ENCODE measurements at places on chromosomes 7 and 10. TPM values are rescaled to one million over a fixed set of nuclear protein-coding genes. Genes with fewer than 3 reads are reported as not detected.

DNA sequence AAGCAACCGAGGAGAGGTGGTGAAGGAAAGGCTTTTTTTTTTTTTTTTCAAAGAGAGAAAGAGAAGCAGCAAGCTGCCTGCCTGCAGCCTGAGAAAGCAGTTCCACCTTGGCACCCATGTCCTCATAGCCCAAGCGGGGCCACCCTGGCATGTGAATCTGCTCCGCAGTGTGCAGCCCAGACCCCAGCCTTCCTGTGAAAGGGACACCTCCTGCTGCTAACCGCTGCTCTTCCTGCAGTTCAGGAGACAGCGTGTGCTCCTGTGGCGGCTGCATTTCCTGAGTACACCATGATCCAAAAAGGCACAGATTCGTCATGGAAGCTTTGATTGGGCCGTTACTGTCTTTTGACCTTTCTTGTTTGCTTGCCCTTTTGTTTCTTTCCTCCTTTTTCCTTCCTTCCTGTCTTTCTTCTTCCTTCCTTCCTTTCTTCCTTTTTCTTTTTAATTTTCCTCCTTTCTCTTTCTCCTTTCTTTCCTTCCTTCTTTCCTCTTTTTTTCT, 38.1 kb downstream of the IKZF1 start:
- peak; percentile 35 for DNase-seq

DNA sequence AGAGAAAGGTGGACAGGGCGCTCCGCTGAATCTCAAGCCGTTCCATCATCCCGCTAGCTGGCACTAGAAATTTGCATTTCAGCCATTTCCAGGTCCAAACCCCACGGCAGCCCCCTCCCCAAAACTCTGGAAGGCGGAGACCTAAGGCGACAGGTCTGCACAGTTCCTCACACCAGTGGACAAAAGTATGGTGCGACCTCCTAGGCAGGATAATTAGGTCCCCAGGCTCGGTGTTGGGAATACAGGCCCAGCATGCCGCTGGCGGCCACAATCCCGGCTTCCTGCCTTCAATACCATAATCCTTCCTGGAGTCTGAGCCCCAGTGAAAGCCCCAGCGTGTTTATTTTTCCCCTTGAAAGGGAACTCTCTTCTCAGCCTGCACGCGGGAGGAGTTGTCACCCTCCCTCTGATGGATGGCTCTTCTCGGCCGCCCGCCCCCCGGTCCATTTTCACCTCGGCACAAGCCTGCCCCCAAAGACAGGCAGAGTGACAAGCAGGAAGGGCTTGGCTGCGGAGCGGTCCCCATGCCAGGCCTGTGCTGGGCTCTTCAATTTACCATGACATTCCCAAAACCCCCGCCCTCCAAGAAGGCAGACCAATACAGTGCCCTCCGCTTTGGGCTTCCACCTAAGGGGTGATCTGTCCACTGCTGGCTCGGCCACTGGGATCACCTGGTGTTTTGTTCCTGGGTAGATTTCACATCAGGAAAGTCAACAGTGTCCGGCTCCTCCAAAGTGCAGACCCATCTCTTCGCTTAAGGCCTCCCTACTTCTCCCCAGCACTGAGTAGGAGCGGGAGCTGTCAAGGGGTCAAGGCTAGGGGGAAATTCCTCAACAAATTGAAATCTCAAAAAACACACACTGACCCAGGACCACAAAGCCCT, 2.2 kb downstream of the FGFR2 start:
- no peak for DNase-seq

DNA sequence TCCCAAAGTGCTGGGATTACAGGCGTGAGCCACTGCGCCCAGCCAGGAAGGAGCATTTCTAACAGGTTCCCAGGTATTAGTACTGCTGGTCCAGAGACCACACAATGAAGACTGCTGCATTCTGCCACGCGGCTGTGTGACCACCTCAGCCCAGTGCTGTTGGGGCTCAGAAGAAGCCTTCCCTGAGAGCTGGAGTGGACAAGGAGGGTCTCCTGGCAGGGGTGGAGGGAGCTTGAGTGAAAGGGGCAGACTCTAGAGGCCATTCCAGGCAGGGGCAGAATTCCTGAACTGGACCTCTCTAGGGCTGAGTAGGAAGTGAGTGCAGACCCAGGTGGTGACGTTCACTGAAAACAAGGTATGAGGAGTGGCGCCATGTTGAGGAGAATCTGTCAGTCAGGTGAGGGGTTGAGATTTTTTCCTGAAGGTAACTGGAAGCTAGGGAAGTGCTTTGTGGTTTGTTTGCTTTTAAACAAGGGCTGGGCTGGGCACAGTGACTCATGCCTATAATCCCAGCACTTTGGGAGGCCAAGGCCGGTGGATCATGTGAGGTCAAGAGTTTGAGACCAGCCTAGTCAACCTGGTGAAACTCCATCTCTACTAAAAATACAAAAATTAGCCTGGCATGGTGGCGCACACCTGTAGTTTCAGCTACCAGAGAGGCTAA, 67.6 kb downstream of the TACC2 start:
- DNase-seq = no peak

GRCh38 chr7:111747718-111748117, 185.4 kb upstream of the IMMP2L start:
- DNase-seq = no peak

DNA sequence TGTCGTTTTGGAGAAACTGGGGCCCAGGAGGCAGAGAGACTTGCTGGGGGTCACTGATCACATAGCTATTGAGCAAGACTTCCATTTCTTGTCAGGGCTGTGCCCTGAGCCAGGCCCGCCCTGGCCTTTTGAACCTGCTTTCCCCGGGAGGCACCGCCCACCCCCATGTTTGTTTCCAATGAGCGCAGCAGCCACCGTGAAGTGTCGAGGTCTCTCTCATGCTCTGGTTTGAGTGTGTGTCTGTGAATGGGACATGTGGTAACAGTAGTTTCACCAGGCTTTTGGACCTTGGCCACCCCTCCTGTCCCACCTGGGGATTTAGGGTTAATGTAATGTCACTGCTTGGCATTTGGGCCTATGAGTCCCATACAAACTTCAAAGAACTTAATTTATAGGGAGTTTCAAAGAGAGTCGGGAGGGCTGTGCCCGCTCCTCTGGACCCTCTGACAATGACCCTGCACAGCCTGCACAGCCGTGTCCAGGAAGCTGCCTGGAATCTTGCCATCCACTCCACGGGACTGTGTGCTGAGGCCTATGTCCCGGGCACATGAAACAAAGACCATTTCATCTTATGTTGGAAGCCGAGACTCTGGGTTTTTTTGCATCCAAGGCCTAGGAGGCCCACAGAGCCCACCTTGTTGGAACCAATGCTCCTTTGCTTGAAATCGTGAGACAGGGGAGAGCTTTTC, 6.3 kb downstream of the PRF1 start:
- no peak for DNase-seq

- peak; percentile 86 for DNase-seq
Observed at GRCh38 chr10:5488272-5489161, 10.9 kb downstream of the CALML5 start.

DNA sequence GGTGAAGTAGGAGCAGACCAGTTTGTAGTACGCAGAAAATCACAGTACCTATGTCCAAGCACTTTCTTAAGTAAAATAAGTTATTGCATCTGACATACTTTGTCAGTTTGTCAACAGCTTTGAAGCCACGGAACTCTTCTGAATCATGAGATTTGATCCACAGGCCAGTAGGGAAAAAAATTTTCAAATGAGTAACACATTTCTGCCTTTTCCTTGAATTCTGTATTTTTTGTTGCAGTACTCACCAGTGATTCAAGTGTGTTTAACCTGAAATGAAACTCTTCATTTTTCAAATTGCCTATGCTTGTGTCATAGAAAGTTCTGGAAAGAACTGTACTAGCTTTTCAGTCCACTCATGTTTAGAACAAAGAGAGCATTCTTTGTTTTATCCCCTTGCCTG, 337.7 kb downstream of the GATA3 start:
- DNase-seq = no peak

SBDS gene
- 116 TPM for total RNA-seq

MDFIC gene
- 146 TPM for total RNA-seq

All from breast epithelium (tissue), 4 donors.